Stimulated activated naive CD8-positive, alpha-beta T cell treated with anti-CD3 and anti-CD28 coated beads, Interleukin-15, Interleukin-2, amounts not matched to agents 100 U/mL and 50 U/mL, for 24 hours (primary cell): ENCODE measurements at places on chromosomes 3 and 15.
A peak's percentile ranks its signal among the peaks of the same experiment; 100 is the strongest.

- DNase-seq: no peak
Measured at GRCh38 chr3:58222161-58222724, 11.5 kb upstream of the DNASE1L3 start.

- DNase-seq: no peak
Measured at GRCh38 chr15:76168237-76168984, 108.6 kb downstream of the TMEM266 start.

- no peak for DNase-seq
Measured at GRCh38 chr3:146020969-146021368, 140.0 kb downstream of the PLOD2 start.

DNA sequence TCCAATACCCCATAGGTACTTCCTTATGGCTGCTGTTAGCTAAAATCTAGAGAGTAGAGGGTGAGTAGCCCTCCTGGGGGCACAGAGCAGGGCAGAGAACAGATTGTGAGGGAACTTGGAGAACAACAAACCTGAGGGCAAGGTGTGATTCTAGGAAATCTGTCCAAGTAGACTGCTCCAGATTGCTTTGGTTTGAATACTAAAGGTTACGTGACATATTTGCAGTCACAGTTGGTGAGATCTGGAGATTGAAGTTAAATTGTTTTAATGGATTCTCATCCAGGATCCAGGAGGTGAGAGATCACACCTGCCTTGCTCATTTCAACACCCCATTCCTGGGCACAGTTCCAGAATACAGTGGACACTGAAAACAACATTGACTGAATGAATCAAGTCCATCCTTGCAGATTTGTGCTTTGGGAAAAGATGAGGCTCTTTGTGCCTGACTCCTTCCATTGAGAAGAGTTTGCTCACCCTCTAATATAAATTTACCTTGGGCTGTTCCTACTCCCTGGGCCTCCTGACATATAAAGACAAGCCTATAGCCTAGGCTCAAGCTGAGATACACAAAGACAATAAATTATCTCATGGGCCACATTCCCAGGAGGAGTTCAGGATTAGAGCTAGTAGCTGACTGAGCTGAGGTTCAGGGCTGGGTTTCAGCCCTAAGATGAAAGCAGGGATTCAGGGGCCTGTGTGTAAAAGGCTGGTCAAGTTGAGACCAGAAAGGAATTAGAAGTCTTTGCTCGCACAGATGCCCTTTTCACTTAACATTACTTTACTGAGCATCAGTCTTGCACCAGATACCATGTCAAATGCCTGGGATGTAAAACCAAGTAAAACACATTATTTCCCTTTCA lies 400.9 kb upstream of the MCTP2 start:
- no peak for DNase-seq

GRCh38 chr3:98705694-98706093 lies 57.4 kb upstream of the ST3GAL6 start:
- no peak for DNase-seq

- no peak for DNase-seq
Measured at GRCh38 chr3:24288496-24289236, 206.0 kb downstream of the THRB start.

GRCh38 chr3:157347577-157348303 lies 88.9 kb upstream of the PTX3 start:
- DNase-seq: no peak

DNA sequence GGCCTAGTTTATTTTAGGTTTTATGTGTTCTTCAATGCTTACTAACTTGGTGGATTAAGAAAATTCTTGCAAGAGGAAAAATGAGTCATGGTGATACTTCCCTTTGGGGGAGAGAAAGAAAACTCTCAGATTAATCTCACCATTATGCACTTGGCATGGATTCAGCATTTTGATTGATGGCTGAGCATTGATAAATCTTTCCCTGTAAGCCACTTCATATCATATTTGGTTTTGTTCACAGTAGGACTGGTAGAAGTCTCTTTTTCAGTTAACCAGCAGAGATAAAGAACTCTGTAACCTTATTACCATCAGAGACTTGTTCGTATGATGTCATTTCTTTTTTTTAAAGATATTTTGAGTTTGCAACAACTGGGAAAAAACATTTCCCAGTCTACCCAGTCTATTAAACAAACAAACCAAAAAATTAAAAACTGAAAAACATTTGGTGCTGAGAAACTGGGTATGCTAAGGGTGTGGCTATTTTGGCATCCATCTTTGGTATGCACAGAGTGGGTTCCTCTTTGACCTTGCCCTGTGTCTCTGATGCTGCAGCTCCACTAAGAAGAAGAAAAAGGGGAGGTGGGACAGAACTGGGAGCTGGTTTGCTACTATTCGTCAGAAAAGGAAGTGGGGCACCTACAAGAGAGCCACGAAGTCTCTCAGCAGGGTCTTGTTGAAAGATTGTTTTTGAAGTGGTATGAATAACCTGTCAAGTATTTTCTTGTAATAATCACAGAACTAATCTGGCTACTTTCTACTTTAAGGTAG lies 17.2 kb downstream of the TMOD3 start:
- DNase-seq: no peak

DNA sequence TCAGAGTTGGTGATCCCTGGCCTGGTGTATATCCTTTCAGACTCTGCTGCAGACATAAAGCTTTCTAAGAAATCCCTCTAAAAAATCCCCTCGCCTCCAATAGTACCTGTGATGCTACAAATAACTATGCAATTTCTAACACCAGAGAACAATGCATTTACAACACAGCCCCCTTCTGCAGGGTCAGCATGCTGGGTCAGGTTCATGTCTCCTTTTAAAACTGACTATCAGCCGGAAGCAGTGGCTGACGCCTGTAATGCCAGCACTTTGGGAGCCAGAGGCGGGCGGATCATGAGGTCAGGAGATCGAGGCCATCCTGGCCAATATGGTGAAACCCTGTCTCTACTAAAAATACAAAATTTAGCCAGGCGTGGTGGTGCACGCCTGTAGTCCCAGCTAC lies 77.0 kb upstream of the SPATA12 start:
- DNase-seq: no peak

GRCh38 chr3:133928136-133928893 lies 32.6 kb upstream of the RAB6B start:
- no peak for DNase-seq

GRCh38 chr3:114504941-114505628 lies 211.3 kb downstream of the TIGIT start:
- no peak for DNase-seq

DNA sequence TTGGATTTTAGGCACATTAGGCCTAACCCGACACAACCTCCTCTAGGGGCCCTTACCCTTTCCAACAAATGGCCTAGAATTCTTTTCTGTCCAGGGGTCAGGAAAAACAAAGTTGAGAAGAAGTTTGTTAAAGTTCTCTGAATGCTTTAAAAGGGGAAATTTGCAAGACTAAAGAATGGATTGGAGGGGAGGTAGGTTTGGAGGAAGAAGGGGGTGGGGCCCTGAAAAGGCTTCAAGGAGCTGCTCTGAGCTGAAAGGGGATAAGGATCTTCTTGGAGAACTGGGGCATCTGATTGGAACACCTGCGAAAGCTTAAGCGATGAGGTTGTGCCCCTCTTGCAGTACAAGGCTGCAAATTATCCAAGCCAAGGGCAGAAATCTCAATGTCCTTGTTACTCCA lies 3.9 kb upstream of the SENP2 start:
- DNase-seq: no peak

GRCh38 chr3:98994128-98994762 lies 92.8 kb upstream of the DCBLD2 start:
- DNase-seq: no peak

GRCh38 chr3:122082357-122082756 lies 27.2 kb downstream of the CD86 start:
- DNase-seq: no peak

GRCh38 chr3:130516645-130517512 lies at the start of gene COL6A6:
TSS of gene COL6A6 (plus strand) at chr3:130517177. CDS start at chr3:130560365, 43,188 bp downstream.
- no peak for DNase-seq

DNA sequence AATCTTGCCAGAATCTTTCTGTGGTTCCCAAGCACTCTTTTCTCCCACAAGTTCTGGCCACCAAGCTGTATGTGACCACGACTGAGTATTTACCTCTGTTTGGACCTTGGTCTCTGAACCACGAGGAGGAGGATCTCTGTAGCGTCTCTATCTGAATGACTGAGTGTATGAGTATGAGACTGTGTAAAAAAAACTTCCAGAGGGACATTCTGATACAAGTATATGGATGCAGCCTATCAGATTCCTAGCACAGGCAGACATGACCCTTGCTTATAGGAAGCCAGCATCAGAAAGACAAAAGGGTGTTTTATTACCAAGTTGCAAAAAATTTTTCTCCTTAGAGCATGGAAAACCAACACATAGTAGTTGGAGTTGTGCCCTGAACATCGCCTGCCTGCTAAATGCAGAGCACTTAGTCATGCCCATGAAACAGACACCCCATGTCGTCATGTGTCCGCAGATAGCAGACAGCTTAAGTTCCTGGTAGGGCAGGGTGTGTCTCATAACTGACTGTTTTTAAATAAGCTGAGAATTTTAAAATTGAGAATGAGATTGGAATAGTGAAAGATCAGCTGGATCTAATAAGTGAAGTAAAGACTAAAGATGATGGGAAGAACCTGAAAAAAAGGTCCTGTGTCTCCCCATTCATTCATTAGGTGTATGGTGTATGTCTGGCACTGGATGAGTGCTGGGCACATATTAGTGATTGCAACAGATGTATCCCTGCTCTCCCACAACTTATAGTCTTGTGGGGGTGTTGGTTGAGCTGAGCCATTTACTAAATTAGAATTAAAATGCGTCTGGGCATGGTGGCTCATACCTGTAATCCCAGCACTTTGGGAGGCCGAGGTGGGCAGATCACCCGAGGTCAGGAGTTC lies 30.9 kb downstream of the DAG1 start:
- DNase-seq: no peak

DNA sequence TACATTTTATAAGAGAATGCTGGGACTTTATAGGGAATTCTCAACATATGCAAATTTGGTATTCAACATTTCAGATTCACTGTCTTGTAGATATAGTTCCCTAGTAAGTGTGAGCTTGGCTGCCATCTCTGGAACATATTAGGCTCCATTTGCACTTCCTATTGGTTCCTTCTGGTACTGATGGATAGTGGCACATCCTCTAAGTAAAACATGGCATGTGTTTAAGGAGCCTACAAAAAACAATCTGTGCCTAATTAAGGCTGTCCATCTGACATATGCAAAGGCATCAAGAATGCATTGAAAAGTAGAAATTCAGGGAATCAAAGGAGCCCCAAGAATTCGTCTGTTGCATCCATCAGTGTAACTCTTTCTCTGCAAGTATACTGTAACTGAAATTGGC lies 344.1 kb downstream of the UNC13C start:
- no peak for DNase-seq

- DNase-seq: no peak
Measured at GRCh38 chr3:100966049-100966491, 27.2 kb downstream of the ABI3BP start.

GRCh38 chr3:32584660-32585059 lies 14.0 kb upstream of the DYNC1LI1 start:
- DNase-seq: no peak

DNA sequence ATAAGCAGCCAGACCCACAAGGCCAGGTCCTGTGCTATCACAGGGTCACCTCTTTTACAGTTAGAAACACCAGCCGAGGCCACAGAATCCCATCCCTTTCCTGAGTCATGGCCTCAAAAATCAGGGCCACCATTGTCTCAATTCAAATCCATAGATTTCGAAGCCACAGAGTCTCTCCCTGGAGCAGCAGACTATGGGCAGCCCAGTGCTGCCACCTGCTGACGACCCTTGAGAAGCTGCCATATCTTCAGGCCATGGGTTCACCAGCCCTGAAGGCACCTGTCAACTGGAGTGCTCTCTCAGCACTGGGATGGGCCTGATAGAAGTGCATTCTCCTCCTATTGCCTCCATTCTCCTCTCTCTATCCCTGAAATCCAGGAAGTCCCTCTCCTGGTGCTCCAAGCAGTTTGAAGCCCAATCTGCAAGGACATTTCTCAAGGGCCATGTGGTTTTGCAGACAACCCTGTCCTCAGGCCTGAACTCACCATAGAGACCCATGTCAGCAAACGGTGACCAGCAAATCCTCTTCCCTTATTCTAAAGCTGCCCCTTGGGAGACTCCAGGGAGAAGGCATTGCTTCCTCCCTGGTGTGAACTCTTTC lies 39.6 kb downstream of the TGM4 start:
- DNase-seq: peak; percentile 71

DNA sequence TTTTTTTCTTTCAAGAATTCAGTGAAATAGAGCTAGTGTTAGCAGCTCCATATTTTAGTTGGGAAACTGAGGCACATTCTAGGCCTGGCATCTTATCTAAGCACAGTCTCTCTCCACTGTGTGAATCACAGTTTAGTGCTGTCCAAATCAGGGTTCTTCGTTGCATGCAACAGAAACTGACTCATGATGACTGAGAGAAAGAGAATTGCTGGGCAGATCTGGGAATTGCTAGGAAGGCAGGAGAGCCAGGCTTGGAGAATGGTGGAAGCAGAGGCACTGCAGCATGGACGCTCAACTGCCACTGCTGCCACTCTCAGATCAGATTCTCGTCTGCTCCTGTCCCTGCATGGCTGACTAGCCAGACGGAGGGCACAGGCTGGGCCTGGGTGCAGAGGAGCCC lies 40.7 kb upstream of the CHST2 start:
- no peak for DNase-seq

DNA sequence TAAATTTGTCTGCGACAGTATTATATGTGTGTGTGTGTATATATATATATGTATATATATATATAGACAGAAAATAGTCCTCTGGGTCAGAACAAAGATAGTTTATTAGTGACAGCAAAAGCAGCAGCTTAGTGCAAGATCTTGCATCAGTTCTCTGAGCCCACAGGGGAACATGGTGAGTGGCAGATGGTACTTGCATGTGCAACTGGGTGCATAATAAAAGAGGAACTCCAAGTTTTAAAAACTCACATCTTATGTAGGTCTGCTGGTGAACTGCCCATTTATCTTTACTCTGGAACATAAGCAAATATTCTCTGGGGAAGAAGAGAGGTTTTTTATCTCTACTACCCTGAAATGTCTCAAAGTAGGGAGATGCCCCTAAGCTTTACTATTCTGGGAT lies 276.4 kb downstream of the POLQ start:
- DNase-seq: no peak

DNA sequence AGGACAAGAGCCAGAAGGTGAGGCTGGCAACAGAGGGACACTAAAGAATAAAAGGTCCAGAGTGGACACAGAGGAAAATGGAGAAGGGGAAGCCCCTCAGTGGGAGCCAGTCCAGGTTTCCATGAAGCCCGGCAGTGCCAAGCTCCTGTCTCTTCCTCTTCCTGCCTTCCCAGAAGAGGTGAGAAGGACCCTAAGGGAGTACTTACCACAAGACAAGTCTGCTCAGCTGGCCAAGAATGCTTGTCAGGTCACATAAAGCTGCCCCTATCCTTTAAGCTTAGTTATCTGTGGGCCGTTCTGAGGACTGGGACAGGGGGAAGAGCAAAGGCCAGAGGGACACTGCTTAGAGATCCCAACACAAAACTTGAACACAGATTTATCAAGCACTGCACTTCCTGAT lies 100.2 kb downstream of the RYK start:
- no peak for DNase-seq

DNA sequence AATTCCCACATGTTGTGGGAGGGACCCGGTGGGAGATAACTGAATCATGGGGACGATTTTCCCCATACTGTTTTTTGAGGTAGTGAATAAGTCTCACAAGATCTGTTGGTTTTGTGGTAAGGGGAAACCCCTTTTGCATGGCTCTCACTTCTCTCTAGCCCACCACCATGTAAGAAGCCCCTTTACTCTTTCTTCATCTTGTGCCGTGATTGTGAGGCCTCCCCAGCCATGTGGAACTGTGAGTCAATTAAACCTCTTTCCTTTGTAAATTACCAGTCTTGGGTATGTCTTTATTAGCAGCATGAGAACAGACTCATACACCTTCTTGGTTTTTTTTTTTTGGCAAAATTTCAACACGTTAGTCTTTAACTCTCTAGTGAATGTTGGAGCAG lies 18.1 kb downstream of the ARL8B start:
- DNase-seq: no peak
